ENCODE measurements at places on chromosomes 1 and 21. TPM values are rescaled to one million over a fixed set of nuclear protein-coding genes. Genes with fewer than 3 reads are reported as not detected.

LCE6A gene
- total RNA-seq: not detected

GPR89B gene
- total RNA-seq: 16.7 TPM

LAMC2 gene
- total RNA-seq: not detected

SLAMF7 gene
- 162 TPM for total RNA-seq

SON gene
- 283 TPM for total RNA-seq

OR2L5 gene
- total RNA-seq: not detected

RHOU gene
- 1.3 TPM for total RNA-seq

DNA sequence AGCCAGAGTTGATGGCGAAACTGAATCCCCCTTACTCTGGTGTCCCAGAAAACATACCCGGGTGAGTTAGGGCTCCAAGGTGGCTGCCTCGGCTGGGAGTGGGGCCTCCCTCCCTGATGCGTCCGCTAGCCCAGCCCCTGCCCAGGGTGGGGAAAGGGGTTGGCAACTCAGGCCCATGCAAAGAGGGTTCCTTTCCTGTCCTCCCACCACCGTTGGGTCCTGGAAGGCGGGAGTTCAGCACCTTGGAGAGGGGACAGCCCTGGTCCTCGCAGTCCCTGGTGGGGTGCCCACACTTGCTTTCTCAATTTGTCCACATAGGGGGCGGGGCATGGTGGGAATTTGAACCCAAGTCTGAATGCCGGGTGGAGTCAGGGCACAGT, 6.1 kb downstream of the SRM start:
- H3K27ac ChIP-seq: no peak overlapping the region
- peak; percentile 28 for DNase-seq
- peaks cover 25% of the 10 kb centered on the region for H3K36me3 ChIP-seq
- H3K27me3 ChIP-seq: peaks cover 6% of the 10 kb centered on the region

- H3K4me3 ChIP-seq: no peak overlapping the region
- peaks cover 5% of the 10 kb centered on the region for H3K36me3 ChIP-seq
- peaks cover 56% of the 10 kb centered on the region for H3K4me1 ChIP-seq
- DNase-seq: peak; percentile 60
These were observed 3.2 kb upstream of the TRAF5 start for GRCh38 chr1:211323156-211324063.

GRCh38 chr1:214420833-214421232, 130.6 kb downstream of the PTPN14 start:
- H3K4me1 ChIP-seq: peaks cover 4% of the 10 kb centered on the region
- no peak for DNase-seq
- H3K36me3 ChIP-seq: peaks cover 2% of the 10 kb centered on the region
- H3K27me3 ChIP-seq: no peaks in the 10 kb centered on the region
- H3K4me3 ChIP-seq: no peak overlapping the region

- no peaks in the 10 kb centered on the region for H3K27me3 ChIP-seq
- no peak overlapping the region for H3K27ac ChIP-seq
- DNase-seq: no peak
- no peak overlapping the region for H3K4me3 ChIP-seq
- no peaks in the 10 kb centered on the region for H3K36me3 ChIP-seq
These were observed 38.9 kb downstream of the MORN1 start for GRCh38 chr1:2352341-2352896.

- no peak for DNase-seq
- no peaks in the 10 kb centered on the region for H3K4me1 ChIP-seq
- no peak overlapping the region for H3K27ac ChIP-seq
- H3K4me3 ChIP-seq: no peak overlapping the region
- peaks cover 3% of the 10 kb centered on the region for H3K36me3 ChIP-seq
These were observed 29.2 kb downstream of the DNASE2B start for GRCh38 chr1:84427250-84428188.

DNA sequence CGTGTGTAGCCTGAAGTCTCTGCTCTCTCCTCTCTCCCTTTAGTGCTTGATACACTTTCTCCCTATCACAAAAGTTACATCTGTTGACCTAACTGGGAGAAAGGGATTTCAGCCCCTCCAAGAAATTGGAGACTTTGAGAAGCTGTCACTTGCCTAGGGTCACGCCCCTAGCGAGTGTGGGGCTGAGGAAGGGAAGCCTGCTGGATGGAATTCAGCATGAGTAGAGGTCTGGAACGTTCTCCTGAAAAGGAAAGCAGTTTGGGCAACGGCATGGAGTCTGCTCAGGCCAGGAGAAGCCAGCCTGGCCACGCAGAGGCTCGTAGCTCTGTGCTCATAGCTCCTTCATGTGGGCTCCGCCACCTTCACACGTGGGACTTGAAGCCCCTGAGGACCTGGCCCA, 22.4 kb downstream of the COL16A1 start:
- H3K36me3 ChIP-seq: no peaks in the 10 kb centered on the region
- no peaks in the 10 kb centered on the region for H3K4me1 ChIP-seq
- H3K27ac ChIP-seq: no peak overlapping the region
- DNase-seq: no peak
- no peak overlapping the region for H3K4me3 ChIP-seq

DNA sequence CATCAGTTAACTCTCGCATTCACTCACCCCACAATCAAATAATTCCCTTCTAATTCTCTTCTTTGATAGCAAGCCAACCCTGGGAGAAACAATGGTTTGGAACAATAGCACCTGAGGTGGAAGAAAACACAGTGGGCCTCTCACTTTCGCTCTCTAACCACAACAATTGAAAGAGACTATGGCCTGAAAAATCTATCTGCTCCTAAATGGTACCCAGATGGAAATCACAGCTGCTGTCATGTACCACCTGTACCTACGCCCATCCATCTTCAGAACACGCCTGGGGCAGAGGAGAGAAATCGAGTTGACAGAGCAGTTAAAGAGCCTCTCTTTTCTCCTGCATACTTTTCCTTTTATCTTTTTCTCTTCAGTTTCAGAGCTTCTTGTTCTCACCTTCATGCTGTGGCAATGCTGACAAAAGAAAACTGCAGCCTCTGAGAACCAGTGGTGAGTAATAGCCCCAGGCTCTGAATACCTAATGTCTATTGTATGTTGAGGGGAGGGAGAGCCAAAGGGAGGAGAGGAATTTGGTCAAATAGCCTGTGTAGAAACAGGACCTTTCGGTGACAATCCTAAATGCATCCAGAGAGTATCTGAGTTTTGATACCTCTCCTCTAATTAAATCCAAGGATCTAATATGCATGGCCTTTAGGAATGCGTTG, 57.7 kb downstream of the ZC3H11B start:
- no peak overlapping the region for H3K27ac ChIP-seq
- no peak for DNase-seq
- H3K4me1 ChIP-seq: no peaks in the 10 kb centered on the region
- no peaks in the 10 kb centered on the region for H3K36me3 ChIP-seq
- no peak overlapping the region for H3K4me3 ChIP-seq

- H3K4me3 ChIP-seq: no peak overlapping the region
- no peak for DNase-seq
- peaks cover 19% of the 10 kb centered on the region for H3K36me3 ChIP-seq
- no peak overlapping the region for H3K27ac ChIP-seq
These were observed 24.1 kb upstream of the A3GALT2 start for GRCh38 chr1:33344896-33345560.

- H3K4me1 ChIP-seq: peaks cover 15% of the 10 kb centered on the region
- H3K36me3 ChIP-seq: no peaks in the 10 kb centered on the region
- DNase-seq: peak; percentile 45
- peak within 1 kb of the TSS; percentile 48 for H3K27ac ChIP-seq
These were observed at the start of gene KIF26B for GRCh38 chr1:245154429-245155271. KIF26B (plus strand) TSS chr1:245154985; CDS start chr1:245155425, 440 bp downstream.

- no peak overlapping the region for H3K27ac ChIP-seq
- no peaks in the 10 kb centered on the region for H3K27me3 ChIP-seq
- no peak overlapping the region for H3K4me3 ChIP-seq
- no peaks in the 10 kb centered on the region for H3K4me1 ChIP-seq
- DNase-seq: no peak
- peaks cover 12% of the 10 kb centered on the region for H3K36me3 ChIP-seq
These were observed 1.7 kb downstream of the KRTAP10-3 start for GRCh38 chr21:44556879-44557278.

DNA sequence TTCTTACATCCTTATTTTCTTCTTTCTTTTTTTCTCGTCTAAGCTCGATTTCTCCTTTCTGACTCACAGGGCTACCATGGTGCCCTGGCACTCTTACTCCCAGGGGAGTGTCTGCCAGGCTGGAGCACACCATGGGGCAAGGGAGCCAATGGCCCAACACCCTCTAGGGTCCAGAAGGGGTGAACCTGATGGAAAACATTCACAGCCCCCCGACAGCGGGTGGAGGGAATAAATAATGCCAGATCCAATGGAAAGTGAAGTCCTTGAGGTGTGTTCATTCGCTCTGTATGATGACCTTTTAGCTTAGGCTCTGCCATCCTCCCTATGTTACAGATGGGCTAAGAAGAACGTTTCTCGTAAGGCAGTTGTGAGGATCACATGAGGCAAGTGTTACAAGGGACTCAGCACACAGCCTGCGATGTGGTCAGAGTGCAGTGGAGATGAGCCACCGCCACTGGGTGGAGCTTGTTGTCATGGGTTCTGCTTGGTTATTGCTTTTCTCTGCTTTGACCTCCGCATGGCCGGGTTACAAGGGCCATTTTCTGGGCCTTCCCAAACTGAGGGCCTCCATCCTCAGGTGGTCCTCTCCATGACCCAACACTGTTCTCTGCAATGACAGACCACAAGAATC, 3.5 kb upstream of the FCMR start:
- H3K27ac ChIP-seq: no peak overlapping the region
- H3K27me3 ChIP-seq: no peaks in the 10 kb centered on the region
- DNase-seq: peak; percentile 79

DNA sequence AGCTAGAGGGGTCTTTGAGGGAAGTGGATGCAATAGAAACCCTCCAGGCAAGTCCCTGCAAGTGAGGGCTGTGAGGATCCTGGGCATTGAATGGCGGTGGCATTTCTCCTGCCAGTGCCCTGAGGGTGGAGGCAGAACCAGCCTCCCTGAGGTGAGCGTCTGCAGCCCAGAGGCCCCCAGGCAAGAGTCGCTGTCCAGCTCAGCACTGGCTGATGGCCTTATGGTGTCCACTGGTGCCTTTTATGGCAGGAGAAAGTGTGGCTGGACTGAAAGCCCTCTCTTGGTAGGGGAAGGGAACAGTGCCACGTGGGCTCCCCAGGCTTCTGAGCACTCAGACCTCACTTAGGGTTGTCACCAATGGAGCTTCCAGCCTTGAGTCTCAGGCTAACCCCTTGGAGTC, 77.3 kb downstream of the SH3BGR start:
- H3K27me3 ChIP-seq: peaks cover 8% of the 10 kb centered on the region
- no peaks in the 10 kb centered on the region for H3K36me3 ChIP-seq

- H3K4me1 ChIP-seq: peaks cover 35% of the 10 kb centered on the region
- no peak overlapping the region for H3K27ac ChIP-seq
- no peaks in the 10 kb centered on the region for H3K27me3 ChIP-seq
- no peaks in the 10 kb centered on the region for H3K36me3 ChIP-seq
- H3K4me3 ChIP-seq: no peak overlapping the region
These were observed 146.2 kb upstream of the IRF2BP2 start for GRCh38 chr1:234756066-234756774.

GRCh38 chr1:8015036-8015808, 10.9 kb downstream of the ERRFI1 start:
- H3K4me3 ChIP-seq: no peak overlapping the region
- no peak overlapping the region for H3K27ac ChIP-seq
- H3K27me3 ChIP-seq: peaks cover 17% of the 10 kb centered on the region
- H3K4me1 ChIP-seq: peaks cover 7% of the 10 kb centered on the region
- peak; percentile 11 for DNase-seq

GRCh38 chr1:35864813-35865212, 18.2 kb upstream of the AGO1 start:
- no peaks in the 10 kb centered on the region for H3K27me3 ChIP-seq
- H3K4me3 ChIP-seq: no peak overlapping the region
- H3K27ac ChIP-seq: no peak overlapping the region
- H3K4me1 ChIP-seq: no peaks in the 10 kb centered on the region
- DNase-seq: no peak

GRCh38 chr1:220544901-220545303, 17.0 kb downstream of the MARK1 start:
- DNase-seq: no peak
- H3K27ac ChIP-seq: no peak overlapping the region
- no peaks in the 10 kb centered on the region for H3K36me3 ChIP-seq
- no peak overlapping the region for H3K4me3 ChIP-seq
- peaks cover 18% of the 10 kb centered on the region for H3K27me3 ChIP-seq

DNA sequence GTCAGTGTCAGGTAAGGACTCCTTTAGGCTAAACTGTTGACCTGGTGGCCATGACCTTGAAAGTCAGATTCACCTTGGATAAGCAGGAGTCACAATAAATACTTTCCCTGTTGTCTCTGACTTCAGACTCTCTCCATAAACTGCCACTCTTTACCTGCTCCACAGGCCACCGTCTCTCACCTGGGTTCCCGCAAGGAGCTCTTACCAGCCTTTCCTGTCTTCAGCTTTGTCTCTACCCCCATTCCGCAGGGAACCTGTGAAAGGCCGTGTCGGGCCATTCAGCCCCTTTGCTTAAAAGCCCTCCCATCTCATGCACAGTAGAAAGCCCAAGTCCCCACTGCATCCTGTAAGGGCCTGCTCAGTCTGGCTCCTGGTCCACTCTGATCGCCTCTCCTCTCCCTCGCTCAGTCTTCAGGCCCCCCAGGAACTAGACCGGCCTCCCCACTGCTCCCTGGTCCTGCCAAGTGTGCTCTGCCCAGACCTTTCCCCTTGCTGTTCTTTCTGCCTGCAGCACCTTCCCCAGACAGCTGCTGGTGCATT, 79.5 kb downstream of the ACTL8 start:
- peaks cover 28% of the 10 kb centered on the region for H3K27me3 ChIP-seq
- H3K4me3 ChIP-seq: no peak overlapping the region
- H3K4me1 ChIP-seq: no peaks in the 10 kb centered on the region
- no peak for DNase-seq
- no peaks in the 10 kb centered on the region for H3K36me3 ChIP-seq
- no peak overlapping the region for H3K27ac ChIP-seq

DNA sequence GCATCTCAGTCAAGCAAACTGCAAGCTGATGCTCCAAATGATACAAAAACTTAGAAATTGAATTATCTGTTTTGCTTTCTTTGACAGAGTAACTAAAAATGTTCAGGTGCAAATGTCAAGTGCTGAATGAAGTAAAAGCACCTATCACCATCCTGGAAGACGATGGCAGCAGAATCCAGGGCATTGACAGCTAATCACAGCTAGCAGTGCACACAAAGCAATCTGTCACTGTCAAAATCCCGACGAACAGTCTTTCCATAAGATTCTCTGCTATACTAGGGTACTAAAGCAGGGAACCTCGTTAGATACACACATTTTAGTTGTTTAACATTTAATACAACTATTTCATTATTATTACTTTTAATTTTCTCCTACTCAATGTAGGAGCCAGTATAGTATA, 233.3 kb downstream of the BRINP3 start:
- DNase-seq: no peak
- no peaks in the 10 kb centered on the region for H3K27me3 ChIP-seq
- H3K4me3 ChIP-seq: no peak overlapping the region
- no peak overlapping the region for H3K27ac ChIP-seq

DNA sequence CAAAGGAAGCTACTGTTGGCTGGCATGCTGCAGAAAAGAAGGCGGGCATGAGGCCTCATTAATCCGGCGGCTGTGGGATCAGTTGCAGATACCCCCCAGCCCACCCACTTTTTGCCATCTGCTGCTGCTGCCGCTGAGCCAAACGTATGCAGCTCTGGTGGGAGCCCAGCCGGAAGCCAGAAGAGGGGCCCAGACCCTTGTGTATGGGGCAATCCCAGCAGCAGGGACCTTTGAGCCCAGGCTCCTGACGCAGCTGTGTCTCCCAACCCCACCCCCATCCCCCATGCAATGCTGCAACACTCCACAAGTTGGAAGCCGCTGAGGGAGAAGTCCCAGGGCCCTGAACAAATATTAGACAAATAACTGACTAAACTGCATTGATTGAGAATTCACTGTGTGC, 106.0 kb downstream of the ELAVL4 start:
- no peak overlapping the region for H3K27ac ChIP-seq
- no peak overlapping the region for H3K4me3 ChIP-seq
- no peaks in the 10 kb centered on the region for H3K4me1 ChIP-seq
- H3K36me3 ChIP-seq: no peaks in the 10 kb centered on the region

GRCh38 chr21:33126569-33126968, 56.6 kb downstream of the OLIG1 start:
- H3K27ac ChIP-seq: no peak overlapping the region
- DNase-seq: no peak
- peaks cover 20% of the 10 kb centered on the region for H3K27me3 ChIP-seq
- no peaks in the 10 kb centered on the region for H3K36me3 ChIP-seq
- H3K4me1 ChIP-seq: peaks cover 6% of the 10 kb centered on the region
